ENCODE measurements at places on chromosomes 11 and 22.

GRCh38 chr22:43827926-43828724 is 16.0 kb upstream of the EFCAB6 start:
- DNase-seq, result no peak

- no peak for DNase-seq
These were observed 14.2 kb downstream of the MCAT start for GRCh38 chr22:43128928-43129424.

- DNase-seq, result no peak
These were observed 12.1 kb downstream of the TRPM5 start for GRCh38 chr11:2432171-2432621.

- no peak for DNase-seq
These were observed 881.0 kb upstream of the TENM4 start for GRCh38 chr11:80321786-80322185.

DNA sequence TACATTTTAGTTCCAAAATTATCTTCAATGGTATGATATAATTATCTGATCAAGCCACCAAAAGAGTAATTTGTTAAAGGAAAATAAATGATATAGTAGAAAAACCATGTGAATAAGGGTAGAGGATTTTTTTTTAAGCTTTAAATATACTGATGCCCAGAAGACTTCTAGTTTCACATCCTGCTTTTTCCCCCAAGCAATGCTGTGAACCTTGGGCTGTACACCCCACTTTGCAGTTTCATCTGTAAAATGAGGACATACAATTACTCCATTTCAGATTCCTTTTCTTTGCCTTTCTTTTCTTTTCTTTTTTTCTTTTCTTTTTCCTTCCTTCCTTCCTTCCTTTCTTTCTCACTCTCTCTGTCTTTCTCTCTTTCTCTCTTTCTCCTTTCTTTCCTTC is 1125.4 kb downstream of the DLG2 start:
- no peak for DNase-seq

DNA sequence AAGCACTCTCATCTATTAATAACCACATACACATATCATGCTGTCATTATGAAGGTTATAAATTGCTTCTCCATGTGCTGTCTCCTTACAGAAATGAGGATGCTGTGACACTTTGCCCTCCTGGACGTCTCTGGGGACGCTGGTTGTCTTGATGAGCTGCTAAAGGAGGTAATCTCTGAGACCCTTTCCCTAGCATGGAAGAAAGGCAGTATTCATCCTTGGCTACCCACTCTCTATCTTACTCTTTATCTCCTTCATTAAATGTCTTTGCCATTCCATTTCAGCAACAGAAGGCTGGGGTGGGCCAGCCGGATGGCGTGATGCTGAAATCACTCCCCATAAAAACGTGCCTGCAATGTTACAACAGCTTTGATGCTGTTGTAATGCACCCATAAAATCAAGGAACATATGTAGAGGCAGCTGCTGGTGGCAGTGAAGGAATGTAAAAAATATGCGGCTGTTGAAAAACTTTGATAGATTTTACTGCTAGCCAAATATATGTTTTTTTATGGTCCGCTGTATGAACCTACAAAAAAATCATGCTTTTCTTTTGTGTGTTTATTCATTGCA is 715.1 kb upstream of the API5 start:
- no peak for DNase-seq

DNA sequence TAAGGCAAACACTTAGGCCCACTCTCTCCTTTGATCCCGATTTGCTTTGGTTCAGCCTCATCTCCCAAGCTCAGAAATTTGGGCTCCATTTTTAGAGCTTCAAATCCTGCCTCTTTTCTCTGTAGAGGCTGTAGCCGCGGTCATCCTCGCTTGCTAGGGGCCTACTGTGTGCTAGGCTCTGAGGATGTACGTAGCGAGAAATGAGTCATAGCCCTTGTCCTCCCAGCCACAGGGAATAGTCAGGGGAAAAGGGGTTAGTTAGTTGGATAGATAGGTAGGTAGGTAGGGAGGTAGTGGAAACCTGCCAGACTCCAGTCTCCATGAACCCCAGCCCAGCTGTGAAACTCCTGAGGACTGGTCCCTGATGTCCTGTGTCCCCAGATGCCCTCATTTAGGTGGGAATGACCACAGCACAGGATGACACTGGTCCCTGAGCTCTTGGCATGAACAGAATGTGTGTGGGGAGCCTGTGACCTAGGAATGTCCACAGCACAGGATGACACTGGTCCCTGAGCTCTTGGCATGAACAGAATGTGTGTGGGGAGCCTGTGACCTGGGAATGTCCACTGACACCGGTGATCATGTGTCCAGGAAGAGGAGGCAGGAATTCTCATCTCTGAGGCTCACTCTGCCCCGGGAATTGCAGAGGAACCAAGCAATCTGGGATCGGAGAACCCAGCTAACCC is 21.4 kb upstream of the HMOX1 start:
- DNase-seq, result no peak

- DNase-seq, result no peak
These were observed 63.7 kb downstream of the MACROD1 start for GRCh38 chr11:64102005-64102738.

DNA sequence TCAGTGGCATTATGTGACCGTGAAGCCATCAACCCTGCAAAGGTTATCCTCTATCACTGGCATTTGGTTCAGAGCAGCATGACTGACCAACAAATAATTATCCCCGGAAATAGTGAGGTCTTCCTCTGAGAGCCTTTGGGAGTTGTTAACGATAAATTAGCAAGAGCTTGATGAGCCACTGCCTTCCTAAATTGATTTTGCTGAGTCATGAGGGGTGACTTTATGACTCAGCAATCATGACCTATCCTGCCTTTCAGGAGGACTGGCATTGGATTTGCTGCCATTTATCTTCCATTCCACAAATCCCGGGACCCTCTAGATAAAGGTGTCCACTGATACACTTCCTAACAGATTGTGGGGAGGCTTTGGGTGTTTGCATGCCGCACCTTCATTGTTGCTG is 80.8 kb upstream of the MTNR1B start:
- DNase-seq, result no peak

Data from Kasumi-1 (cell line).